ENCODE measurements at places on chromosomes 13 and 19.

GRCh38 chr19:16698914-16699313, 20.7 kb upstream of the NWD1 start:
- peak; percentile 97 for DNase-seq

GRCh38 chr19:11164879-11165406, 9.4 kb upstream of the SPC24 start:
- no peak for DNase-seq

GRCh38 chr13:98595134-98595533, 18.2 kb upstream of the STK24 start:
- DNase-seq, result no peak

DNA sequence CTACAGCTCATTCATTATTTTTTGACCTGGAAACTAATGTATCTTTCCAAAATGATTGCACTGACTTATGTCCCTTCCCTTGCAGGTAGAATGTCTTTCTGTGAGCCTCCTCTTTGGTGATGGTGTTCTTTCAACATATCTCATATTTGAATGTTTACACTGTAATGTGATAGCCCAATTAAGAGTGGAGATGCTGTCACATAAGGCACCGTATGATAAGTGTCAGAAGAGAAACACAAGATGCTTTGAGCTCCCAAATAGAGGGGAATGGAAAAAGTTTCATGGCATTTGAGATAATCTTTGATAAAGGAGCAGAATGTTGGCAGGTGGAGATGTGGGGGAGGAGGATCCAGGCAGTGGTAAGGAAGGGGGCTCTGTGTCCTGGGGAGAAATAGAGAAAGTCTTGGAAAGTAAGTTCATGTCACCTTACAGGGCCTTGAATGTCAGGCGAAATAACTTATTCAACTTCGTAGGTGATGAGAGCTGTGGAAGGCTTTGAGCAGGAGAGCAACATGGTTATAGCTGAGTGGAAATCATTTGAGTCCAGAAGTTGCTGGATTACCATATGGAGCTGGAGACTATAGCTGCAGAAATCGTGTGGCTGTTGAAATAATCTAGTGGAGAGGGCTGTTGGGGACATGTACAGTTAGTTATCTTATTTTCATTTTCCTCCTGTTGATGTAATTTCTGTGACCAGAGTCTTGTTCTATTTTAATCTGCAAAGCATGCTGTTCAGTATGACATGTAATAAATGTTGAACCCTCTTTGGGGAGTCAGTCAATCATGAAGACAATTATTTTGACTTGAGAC, 10.3 kb upstream of the RNF113B start:
- no peak for DNase-seq

DNA sequence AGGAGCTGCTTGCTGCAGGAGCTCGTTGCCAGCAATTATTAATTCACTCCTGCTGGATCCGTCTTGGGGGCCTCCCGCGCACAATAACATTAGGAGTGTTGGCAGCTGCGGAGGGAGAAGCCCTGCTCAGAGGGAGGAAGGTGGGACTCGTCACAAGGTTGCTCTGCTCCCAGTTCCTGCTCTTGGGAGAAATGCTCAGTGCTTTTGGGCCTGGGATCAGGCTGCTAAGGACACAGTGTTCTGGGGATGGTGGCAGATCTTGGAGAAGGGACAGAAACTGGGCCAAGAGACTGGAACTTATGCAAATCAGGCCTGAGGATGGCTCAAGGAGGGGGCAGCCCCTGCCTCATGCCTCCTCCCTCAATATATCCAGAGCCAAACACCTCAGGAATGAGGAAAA, 78.9 kb upstream of the OLFM4 start:
- DNase-seq, result no peak

DNA sequence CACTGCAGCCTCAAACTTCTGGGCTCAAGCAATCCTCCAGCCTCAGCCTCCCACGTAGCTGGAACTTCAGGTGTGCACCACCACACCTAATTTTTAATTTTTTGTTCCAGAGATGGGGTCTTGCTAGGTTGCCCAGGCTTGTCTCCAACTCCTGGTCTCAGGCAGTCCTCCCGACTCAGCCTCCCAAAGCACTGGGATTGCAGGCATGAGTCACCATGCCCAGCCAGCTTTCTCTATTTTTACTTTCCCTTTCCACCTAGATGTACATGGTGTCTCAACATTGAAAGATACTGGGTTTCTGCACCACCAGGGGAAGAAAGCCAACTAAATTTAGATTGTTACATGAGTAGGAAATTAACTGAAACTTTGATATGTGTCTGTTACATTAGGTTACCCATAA, 13.8 kb upstream of the ZNF846 start:
- DNase-seq, result no peak

DNA sequence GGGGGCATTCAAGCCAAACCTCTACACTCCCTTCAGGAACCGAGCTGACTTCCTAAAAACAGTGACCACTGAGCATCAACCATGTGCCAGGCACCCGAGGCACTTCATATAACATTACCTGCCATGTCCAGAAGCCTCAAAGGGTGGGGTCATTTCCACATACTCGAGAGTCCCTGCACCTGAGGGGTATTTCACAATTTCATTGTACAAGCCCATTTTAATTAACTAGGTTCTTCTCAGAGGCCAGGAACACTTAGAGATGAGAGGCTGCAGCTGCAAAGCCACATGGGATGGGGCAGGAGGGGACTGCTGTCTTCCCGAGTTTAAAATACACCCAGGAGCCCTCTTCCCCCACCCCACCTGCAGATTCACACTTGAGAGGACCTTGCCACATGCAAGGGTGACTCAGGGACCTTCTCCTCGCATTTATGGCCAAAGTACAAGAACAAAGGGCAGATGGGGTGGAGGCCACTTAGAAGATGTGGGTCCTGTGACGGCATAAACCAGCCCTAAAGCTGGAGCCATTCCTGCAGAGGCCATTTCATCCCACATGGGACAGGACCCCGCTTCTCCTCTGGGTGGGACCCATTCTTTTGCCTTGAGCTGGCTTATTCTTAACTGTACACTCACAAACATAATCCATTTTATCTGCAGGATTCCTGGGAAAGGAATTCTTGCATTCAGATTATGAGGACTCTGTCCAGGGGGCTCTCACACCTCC, 43.9 kb downstream of the RAB20 start:
- DNase-seq, result no peak

DNA sequence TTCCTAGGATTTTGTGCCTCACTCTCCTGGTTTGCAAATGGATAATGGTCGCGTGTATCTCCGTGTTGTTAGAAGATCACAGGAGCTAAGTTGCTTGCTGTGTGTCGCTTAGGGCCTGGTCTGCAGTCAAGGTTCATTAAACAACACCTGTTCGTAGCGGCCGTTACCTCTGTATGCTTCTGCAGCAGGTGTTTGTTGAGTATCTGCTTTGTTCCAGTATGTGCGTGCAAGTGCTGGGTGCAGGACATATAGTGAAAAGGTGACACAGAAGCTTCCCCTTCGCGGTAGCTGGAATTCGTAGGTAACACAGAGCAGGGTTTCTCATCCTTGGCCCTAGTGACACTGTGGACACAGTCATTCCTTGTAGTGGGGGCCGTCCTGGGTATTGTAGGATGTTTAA, 5.4 kb downstream of the MED25 start:
- no peak for DNase-seq

DNA sequence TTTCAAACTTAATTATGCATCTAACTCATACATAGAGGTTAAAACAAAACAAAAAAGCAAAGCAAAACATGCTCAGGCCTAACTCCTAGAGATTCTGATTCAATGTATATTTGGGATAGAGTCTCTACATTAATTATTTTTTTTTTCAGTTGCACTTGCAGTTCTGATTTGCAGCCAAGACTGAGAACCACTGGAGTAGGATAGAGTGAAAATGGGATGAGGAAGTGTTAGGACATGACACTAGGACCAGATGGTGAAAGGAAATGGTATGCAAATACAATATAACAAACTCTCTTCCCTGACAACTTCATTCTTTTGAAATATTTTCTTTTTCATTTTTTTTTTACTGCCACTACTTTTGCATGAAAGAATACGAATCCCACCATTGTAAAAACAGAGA, 1.8 kb downstream of the CCDC122 start:
- DNase-seq, result peak; percentile 4

DNA sequence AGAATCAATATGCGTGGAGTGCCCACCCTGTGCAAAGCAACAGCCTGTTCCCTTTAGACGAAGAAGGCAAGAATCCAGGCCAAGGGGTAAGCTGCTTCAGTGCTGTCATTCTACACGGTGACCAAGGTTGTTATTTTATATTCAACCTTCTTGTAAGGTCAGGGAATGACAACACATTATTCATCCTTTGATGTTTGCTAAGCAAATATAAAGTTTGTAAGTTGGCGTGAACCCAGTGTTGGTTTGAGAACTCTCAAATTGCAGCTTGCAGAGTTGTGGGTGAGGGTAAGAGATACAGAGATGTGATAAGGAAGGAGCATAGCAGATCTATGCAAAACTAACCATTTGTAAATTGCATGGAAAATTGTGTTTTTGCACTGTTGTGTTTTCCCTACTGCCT, 436.7 kb downstream of the FGF9 start:
- DNase-seq, result no peak

GRCh38 chr13:39408512-39408911, 194.5 kb downstream of the LHFPL6 start:
- DNase-seq, result no peak

DNA sequence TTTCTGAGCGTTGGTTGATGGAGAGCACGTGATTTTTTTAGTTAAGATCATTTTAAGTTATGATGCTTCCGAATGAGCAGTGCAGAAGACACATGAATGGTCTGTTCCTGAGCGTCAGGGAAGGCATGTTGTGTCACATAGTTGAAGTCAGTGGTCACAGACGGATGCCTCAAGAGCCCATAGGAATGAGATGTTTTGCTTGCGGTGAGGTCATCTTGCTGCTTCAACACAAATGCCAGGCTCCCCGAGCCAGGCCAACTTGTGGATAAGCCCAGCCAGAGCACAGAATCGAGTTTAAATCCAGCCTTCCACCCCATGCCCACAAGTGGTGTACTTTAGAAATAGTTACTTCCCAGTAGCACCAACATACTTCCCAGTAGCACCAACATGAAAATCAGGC, 5.4 kb downstream of the UPF3A start:
- DNase-seq, result no peak

- no peak for DNase-seq
Observed at GRCh38 chr19:18251587-18252369, 22.5 kb downstream of the IQCN start.

GRCh38 chr19:43774103-43774939, 6.5 kb downstream of the KCNN4 start:
- no peak for DNase-seq

DNA sequence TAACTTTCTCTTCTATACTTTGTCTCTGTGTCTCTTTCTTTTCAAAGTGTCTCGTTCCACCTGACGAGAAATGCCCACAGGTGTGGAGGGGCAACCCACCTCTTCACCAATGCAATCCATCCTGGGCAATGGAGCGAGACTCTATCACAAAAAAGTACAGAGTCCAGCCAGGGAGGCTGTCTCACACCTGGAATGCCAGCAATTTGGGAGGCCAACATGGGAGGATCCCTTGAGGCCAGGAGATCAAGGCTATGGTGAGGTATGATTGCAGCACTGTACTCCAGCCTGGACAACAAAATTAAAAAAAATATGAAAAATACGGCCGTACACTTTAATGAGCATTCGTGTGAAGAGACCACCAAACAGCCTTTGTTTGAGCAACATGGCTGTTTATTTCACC, 2.8 kb upstream of the ZNF600 start:
- DNase-seq, result no peak

DNA sequence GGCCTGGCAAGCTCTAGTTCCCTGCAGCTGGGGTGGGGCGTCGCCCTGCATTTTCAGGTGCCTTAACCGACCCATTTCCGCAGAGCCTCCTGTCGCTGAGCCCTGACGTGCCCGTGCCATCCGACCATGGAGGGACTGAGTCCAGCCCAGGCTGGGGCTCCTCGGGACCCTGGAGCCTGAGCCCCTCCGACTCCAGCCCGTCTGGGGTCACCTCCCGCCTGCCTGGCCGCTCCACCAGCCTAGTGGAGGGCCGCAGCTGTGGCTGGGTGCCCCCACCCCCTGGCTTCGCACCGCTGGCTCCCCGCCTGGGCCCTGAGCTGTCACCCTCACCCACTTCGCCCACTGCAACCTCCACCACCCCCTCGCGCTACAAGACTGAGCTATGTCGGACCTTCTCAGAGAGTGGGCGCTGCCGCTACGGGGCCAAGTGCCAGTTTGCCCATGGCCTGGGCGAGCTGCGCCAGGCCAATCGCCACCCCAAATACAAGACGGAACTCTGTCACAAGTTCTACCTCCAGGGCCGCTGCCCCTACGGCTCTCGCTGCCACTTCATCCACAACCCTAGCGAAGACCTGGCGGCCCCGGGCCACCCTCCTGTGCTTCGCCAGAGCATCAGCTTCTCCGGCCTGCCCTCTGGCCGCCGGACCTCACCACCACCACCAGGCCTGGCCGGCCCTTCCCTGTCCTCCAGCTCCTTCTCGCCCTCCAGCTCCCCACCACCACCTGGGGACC, 1.2 kb downstream of the ZFP36 start:
- no peak for DNase-seq

DNA sequence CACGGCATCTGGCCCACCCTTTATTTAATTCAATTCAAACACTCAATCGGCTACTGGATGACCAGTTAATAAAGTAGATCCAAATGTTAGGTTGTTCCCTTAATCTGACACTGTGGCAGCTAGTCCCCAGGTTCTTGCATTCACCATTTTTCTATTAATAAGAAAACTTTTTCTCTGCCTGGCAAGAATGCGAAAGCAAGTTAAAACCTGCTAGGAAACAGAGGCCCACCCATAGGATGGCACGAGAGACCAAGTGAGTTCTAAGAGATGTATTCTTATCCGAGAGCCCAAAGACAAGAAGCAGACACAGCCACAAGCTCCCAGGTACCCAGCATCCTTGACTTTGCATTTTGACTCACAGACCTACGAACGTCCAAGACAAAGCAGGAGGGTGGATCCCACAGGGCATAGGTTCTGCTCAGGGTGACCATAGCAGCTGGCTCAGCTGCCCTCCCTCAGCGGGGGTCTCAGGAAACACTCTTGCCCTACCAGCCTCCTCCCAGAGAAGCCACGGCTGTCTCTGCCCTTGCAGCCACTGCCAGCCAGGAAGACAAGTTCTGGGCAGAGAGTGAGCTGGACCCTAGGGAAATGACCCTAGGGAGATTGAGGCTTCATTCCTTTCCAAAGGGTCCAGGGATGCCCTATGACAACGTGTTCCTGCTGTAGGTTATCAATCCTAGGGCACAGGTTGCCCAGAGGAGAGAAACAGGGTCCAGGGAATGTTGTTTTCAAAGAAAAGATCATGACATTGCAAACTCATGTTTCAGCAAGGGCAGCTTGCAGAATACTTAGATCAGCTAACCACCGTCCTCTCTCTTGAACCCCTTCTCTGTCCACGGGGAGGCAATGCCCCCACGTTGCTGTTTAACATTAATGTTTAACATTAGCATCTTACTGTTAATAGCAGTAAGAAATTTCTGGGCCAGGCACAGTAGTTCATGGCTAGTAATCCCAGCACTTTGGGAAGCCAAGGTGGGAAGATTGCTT, 147.2 kb upstream of the ZNF507 start:
- no peak for DNase-seq

DNA sequence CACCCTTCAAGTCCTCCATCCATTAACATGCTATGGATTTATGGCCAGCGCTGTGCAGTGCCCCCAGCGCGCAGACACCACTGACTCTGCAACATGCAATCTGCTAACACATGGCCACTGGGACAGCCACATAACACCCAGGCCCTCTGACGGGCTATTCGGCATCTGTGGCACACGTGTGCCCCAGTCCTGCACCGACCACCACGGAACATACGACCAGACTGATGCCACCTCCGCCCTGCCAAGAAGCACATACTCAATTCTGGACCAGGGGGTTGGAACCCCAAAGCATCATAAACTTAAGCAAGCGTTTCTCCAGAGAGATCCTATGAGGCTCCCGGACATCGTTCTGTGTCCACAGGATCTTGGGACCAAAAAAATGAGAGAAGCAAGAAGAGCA, 9.8 kb downstream of the STK24 start:
- DNase-seq, result no peak

- DNase-seq, result no peak
Observed at GRCh38 chr13:100650326-100650725, 24.3 kb downstream of the TMTC4 start.
